ENCODE measurements at places on chromosomes 7 and 10.

DNA sequence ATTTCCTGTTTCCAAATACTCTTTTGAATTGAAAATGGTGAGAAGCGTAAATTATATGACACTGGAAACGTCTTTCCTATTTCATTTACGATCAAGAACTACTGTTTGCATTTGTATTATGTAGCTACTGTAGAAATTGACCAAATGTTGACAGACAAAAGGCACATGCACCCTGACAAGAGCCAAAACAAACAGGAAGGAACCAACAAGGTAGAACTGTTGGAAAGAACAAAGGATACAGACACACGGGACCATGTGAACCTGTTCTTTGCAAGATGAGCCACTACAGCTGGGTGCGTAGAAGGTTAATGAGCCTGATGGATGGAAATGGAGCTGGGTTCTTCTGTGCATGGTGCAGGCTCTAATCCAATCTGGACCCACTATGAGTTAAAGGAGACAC lies 48.4 kb upstream of the FZD8 start:
- peak; percentile 62 for DNase-seq

- DNase-seq = peak; percentile 93
These were observed at the start of gene FBXL15 for GRCh38 chr10:102420714-102421506. Gene FBXL15, plus strand, starts transcription at chr10:102420836. Its CDS starts 294 bp downstream, at chr10:102421130.

GRCh38 chr10:27724287-27724686 lies 21.3 kb downstream of the MKX start:
- no peak for DNase-seq

GRCh38 chr7:127792528-127793342 lies 140.7 kb downstream of the SND1 start:
- DNase-seq = peak; percentile 36

- DNase-seq = no peak
These were observed 261.5 kb upstream of the NPSR1 start for GRCh38 chr7:34396437-34397064.

DNA sequence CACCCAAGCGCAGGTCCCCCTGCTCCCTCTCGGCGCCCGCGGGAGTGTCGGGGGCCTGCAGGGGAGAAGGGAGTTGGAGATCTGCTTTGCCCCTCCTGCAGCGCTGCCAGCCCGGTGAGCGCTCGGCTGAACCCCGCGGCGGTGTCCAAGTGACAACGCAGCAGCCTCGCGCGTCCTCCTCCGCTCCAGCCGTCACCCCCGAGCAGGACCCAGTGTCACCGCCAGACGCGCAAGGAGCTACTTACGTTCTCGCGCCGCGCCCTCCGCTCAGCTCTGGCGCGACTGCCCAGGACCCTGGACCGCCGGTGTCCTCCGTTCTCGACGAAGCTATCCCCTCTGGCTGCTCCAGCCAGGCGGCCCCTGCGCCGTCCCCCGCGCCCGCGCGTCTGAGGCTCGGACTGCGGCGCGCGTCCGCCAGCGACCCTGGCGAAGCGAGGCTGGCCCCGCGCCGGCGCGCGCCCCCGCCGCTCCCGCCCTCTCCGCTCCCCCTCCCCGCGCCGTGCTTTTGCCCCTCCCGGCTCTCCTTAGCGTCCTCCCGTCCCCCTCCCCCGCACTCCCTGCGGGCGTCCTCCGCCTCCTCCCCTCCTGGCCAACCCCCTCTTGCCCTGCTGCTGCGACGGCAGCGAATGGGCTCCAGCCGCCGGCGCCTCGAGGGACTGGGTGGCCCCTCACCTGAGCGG lies at the start of gene NRCAM:
NRCAM (minus strand) TSS at position 439 of the 680 bp plus-strand sequence. CDS start 216,372 bp downstream, outside the sequence.
- peak; percentile 94 for DNase-seq

- DNase-seq = no peak
These were observed 1381.5 kb upstream of the CELF2 start for GRCh38 chr10:9636216-9636615.

- no peak for DNase-seq
These were observed 43.3 kb upstream of the ELFN1 start for GRCh38 chr7:1626769-1627168.

DNA sequence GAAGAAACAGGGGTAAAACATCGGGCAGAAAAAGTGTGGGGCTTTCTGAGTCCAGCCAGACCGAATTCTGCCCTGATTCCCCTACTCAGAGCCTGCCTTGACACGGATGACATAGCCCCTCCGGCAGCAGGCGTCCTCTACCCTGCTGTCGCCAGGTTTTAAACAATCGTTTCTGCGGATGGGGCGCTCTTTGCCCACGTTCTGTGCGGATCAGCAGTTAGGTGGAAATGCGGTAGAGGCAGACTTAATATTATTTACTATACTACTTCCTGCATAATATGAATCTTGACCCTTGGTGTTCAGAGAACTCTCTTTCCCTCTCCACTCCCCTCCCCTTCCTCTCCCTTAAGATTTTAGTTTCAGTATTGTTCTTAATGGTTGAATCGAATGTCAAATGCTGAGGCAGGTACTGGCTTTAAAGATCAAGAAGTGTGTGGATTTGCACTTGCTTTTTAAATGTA lies 2.4 kb downstream of the GATA3 start:
- no peak for DNase-seq

DNA sequence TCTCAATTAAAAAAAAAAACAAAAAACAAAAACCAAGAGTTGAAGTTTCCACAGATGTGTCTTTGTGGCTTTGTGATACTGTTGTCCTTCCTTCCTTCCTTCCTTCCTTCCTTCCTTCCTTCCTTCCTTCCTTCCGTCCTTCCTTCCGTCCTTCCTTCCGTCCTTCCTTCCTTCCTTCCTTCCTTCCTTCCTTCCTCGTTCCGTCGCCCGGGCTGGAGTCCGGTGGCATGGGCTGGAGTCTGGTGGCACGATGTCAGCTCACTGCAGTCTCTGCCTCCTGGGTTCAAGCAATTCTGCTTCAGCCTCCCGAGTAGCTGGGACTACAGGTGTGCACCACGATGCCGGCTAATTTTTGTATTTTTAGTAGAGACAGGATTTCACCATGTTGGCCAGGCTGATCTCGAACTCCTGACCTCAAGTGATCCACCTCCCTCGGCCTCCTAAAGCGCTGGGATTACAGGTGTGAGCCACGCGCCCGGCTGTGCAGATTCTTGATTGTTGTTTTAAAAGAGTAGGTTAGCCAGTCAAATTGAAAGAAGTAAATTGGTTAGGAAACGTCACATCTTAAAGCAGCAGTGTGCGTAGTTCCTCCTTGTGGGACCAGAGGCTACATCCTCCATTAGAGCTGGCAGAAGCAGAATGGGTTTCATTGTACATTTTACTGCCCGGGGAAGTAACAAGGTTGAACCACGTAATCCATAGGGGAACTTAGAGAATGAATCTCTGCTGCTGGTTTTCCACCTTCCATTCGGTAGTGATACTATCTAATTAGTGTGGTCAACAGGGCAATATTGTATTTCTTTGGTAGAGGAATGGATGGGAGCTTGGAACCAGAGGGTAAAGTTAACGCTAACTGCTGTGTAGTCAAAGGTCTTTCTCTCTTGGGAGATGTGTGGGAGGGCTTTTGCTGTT lies 20.6 kb downstream of the DNAJB6 start:
- no peak for DNase-seq

DNA sequence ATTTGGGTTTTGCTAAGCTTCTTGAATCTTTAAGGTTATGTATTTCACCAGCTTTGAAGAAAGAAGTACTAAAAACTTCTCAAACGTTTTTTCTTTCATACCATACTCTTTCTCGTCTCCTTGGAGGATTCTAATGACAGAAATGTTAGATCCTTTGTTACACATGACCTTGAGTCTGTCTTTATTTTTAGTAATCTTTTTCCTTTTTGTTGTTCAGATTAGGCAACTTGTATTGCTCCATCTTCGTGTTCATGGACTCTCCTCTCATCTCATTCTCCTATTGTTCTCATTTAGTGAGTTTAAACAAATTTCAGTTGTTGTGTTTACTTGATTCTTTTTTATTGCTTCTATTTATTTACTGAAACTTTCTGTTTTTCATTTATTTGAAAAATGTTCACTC lies 73.7 kb downstream of the WDFY4 start:
- no peak for DNase-seq

- no peak for DNase-seq
These were observed 38.9 kb downstream of the HK1 start for GRCh38 chr10:69317175-69317604.

DNA sequence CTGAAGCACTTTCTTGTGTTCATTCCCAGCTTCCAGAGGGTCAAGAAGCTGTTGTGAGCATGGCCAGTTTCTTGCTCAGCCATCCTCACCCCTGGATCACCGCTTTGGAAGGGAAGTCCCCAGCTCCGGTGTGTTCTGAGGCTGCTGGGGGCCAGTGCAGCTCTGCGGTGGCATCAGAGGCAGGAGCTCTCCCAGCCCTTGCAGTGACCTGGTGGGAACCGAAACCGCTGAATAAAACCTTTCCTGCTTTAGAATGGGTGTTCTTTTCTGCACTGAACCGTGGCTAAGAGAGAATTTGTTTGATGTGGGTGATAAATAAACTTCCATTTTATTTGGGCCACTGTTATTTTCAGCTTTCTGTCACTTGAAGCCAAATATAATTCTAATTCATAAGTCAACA lies 450.9 kb upstream of the VSTM2A start:
- DNase-seq = no peak

- no peak for DNase-seq
These were observed 8.6 kb upstream of the CPED1 start for GRCh38 chr7:120979765-120980499.

GRCh38 chr10:44755481-44755880 lies 155.7 kb upstream of the TMEM72 start:
- no peak for DNase-seq

DNA sequence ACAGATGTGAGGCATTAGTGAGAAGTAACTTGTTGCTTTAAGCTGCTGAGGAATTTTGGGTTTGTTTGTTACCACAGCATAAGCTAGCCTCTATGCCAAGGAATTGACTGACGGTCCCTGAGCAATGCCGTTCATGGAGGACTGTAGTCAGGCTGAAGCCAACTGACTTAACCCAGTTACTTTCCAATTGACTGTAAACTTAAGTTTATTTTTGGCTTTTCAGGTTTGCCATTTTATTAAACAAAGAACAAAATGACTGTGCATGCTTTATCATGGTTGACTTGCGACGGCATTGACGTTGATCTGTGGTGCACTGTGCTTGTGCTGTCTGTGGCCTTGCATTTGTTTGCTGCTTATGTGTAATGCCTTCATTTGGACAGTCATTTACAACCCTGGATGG lies 53.5 kb downstream of the DNAJB9 start:
- DNase-seq = no peak

DNA sequence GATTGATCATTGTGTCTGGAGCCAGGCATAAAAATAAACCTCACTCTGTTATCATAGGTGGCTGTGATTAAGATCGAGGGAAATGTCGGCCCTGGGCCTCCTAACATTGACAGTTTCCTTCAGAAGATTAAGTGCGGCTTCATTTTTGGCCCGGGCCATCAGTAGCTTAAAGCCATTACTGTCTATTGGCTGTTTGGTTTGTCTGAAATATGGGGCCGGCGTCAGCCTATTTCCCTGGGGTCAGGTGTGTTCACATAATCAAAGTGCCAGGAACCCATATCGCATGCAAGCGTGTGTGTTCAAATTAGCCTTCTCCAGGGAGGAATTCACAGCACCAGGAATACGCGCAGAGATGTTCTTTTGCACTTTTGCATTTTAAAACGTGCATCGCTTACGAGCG lies 114.7 kb downstream of the CUX1 start:
- DNase-seq = no peak

DNA sequence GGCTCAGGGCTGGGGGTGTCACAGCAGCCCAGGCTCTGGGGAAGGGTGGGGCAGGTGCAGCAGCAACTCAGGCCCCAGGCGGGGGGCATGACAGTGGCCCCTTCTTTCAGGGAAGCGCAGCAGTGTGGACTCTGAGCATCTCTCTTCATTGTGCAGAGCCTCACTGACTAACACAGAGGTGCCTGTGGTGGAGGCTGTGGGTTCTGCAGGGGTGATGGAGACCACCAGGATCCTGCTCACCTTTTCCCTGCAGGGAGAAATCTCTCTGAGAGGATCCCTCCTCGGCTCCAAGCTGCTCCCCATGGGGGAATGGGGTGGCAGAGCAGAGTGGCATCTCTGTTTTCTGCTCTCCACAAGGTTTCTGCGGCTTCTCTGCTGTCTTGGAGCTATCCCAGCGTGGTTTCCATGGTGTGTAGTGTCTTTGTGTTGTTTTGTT lies 37.8 kb upstream of the SHH start:
- DNase-seq = no peak

DNA sequence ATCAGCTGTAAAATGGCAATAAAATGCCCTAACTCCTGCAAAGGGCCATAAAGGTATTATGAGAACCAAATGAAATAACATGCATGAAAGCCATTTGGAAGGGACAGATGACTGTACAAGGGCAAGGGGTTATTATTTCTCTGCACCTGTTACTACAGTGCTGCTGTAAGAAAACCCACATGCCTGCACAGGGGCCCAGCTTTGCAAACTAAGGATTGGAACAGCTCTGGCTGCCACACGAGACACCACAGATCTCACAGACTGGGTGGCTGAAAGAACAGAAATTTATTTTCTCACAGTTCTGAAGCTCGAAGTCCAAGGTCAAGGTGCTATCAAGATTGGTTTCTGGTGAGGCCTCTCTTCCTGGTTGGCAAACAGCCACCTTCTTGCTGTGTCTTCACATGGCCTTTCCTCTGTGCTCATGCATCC lies 409.0 kb upstream of the NRP1 start:
- no peak for DNase-seq

- DNase-seq = peak; percentile 15
These were observed 11.0 kb downstream of the RASGEF1A start for GRCh38 chr10:43255634-43256431.

- no peak for DNase-seq
These were observed 7.9 kb downstream of the GPRIN2 start for GRCh38 chr10:46548498-46549090.

DNA sequence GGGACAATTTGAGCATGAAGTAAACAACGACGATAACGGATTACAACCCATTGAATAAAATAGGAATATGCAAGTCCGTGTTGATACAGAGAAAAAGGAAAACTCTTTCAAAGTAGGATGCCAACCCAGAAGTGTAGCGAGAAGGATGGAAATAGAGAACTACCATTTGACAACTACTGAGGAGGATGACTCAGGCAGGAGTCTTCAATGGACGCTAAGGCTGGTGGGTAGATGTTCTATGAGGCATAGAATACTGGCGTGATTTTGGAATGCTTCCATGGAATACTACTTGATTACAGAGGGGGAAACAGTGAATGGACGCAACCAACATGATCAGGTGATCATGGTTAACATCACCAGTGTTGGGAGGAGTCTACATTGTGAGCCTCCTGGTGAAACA lies 828 bp upstream of the CFAP70 start:
- DNase-seq = no peak

GRCh38 chr10:7457478-7458316 lies 46.9 kb upstream of the SFMBT2 start:
- no peak for DNase-seq

- DNase-seq = no peak
These were observed 20.3 kb upstream of the PAX2 start for GRCh38 chr10:100725071-100725471.

GRCh38 chr10:117170244-117170643 lies 27.0 kb upstream of the KCNK18 start:
- DNase-seq = no peak

Data from NCI-H1436 (cell line).